AG09319 (cell line): ENCODE measurements at places on chromosomes 1 and 21.

- no peak for DNase-seq
Observed at GRCh38 chr1:161013131-161013487, 7.8 kb downstream of the F11R start.

GRCh38 chr1:191760016-191760415 lies 398.2 kb upstream of the RGS18 start:
- DNase-seq: no peak

- DNase-seq: no peak
Observed at GRCh38 chr1:221521686-221522085, 220.2 kb downstream of the DUSP10 start.

- no peak for DNase-seq
Observed at GRCh38 chr1:29133861-29134694, 10.4 kb upstream of the TMEM200B start.

DNA sequence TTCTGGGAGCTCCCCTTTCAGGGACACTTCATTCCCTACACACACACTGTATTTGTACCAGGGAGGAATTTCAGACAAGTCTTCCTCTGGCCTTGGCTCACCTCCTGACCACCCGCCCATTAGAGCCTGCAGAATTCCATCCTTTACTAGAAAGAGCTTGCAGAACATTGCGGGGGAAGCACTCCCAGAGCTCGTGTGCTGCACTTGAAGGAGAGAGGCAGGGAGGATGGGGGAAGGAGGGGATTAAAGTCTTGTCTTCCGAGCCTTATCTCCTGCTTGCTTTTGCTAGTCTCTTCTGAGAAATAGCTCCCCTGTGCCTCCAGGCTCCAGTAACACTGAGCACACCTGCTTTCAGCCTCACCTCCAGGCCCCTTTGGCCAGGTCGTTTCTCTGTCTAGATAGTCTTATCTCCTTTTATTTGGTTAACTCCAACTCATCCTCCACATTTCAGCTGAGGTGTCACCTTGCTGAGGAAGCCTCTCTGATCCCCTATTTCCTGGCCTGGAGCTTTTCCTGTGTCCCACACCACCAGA lies 62.0 kb downstream of the PCNX2 start:
- no peak for DNase-seq
